HT-29 (cell line): ENCODE measurements at places on chromosomes 16 and 17. TPM values are rescaled to one million over a fixed set of nuclear protein-coding genes. Genes with fewer than 3 reads are reported as not detected.

DNA sequence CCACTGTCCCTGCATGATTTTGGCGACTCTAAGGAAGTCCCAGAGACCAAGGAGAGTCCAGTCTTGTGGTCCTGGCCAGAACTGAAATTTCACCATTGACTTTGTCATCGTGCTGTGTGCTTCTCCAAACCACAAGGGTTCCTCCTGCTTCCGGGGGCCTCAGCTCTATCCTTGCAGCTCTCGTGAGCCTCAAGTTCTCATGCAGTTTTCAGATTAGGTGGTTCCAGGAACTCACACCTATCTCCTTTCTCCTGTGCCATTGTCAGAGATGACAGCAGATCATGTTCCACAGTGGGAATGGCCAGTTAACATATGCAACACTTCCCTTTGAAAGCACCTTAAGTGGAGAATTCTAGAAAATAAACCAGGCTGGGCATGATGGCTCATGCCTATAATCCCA, 97.9 kb upstream of the CRHR1 start:
- no peak for DNase-seq

GRCh38 chr17:11999696-12000095, 2.4 kb upstream of the ZNF18 start:
- DNase-seq, result no peak

ARL16 gene
- 36.5 and 39.7 TPM in 2 replicates for total RNA-seq

- no peak for DNase-seq
Observed at GRCh38 chr16:55552621-55553020, 13.9 kb upstream of the CAPNS2 start.

DNA sequence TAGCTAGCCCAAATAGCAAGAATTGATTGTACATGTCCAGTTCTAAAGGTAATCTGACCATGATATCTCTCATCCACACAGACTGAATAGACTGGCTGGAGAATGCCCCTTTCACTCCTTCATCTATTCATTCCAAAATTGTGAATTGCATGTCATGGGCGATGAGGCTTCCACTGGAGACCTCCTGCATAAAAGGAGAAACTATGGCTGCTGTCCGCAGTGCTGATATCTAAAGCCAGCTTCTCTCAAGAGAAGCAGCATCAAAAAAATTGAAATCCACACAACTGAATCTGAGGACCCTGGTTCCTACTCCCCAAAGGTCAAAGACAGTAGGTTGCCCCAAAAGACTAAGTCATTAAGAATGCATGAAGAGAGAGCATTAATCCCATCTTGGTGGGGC, 7.9 kb upstream of the SCNN1G start:
- no peak for DNase-seq

DNA sequence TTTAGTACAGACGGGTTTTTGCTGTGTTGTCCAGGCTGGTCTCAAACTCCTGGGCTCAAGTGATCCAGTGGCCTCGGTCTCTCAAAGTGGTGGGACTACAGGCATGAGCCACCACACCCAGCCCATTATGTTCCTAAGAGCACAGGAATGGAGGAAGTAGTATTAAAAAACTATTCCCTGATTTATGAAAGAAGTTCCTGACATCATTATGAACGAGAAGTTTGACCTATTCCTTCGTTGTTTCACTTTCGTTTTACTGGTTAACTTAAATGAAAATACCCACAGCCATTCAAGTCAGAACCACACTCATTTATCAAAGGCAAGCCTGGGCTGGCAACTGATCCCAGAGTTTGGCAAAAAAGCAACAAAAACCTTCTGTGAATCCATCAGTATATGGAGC, 13.5 kb upstream of the CBX4 start:
- peak; percentile 35 for DNase-seq
